NCI-H146 (cell line): ENCODE measurements at places on chromosomes 1 and 21.

DNA sequence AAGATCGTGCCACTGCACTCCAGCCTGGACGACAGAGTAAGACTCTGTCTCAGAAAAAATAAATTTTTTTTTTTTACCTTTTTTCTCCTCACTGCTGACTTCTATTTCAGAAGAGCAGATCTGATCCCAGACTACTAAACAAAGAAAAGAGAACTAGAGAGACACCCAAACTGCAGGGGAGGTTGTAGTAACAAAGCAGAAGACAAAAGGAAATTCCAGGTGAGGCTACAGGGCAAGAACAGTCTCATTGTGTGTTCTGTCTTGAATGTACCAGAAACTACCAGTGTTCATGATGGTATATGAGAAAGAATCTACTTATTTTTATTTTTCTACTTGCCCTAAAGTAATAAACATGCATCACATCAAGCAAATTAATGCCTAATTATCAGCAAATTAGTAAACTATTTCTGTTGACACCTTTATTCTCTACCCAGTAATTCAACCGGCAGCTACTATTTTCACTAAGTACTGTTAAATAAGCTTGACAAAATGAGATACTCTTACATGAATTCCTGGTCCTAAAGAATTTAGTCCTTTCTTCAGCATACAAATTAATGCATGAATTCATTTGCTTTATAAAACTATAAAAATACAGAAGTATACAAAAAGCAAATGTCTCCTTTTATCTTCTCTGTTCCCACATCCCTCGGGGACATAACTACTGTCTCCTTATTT, 40.6 kb downstream of the ARID4B start:
- peak; percentile 56 for DNase-seq

DNA sequence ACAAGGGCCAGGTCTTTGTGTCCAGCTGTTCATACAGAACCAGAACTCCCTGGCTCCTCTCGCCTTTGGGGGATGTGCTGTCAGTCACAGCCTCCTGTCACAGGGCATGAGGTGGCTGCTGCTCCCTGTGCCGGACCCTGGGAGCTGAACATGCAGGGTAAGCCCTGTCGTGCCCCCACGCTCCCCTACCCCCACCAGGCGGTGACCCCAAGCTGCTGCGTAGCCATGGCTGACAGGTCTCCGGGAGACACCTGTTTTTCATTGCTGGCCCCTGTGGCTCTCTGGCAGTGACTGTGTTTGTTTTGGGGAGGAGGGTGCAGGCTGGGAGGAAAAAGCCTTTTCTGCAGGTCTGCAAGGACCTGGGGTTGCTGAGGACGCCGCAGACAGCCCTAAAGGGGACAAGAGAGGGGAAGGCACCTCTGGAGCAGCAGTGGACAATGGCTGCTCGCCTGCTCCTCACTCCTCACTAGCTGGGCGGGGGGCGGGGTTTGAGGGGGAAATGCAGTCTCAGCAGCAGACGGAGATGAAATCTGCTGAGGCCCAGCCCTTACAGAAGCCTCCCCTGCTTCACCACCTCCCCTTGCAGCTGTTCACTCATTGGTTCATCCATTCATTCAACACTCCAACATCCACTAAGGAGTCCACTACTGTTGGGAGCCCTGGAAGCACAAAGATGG, 81.4 kb downstream of the TRABD2B start:
- DNase-seq, result no peak

DNA sequence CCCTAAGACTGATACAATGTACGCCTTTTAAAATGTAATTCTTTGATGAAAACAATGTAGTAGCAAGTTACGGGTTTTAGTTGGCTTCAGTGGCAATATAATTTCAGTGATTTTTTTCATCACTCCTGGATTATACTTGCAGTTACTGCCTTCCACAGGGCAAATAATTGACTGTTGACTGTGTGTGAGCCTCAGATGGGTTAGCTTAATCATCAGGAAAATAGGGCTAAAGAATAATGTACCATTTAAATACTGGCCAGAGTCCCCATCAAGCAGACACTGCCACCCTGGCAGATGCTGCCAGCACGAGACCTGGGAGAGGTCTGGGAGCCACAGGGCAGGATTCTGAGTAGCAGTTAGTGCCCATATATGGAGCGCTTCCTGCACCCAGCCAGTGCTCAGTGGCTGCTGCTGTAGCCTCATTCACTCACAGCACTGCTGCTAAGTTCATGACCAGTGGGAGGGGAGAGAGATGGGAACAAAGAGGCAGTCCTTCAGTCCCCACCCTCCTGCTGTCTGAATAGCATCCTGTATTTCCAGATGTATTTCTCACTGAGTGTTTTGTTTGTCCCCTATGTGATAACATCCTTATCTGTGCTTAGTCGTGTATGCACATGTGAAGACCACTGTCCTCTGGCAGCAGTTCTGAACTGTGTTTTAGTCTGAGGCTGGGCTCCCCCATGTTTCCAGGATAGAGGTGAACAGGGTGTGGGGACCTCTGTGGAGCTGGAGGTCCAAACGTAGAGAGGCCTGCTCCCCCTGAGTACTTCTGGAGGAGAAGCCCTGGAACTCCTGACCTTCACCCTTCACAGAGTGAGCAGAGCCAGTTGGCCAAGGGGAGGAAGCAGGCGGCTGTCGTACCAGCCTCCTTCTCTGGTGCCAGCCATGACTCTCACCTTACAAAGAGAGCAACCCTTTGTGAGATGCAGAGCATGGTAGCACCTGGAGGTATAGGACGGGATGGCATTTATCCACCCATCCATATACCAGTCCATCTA, 80.4 kb downstream of the ADARB1 start:
- no peak for DNase-seq

GRCh38 chr1:67058242-67058641, 4.3 kb upstream of the SLC35D1 start:
- peak; percentile 87 for DNase-seq

DNA sequence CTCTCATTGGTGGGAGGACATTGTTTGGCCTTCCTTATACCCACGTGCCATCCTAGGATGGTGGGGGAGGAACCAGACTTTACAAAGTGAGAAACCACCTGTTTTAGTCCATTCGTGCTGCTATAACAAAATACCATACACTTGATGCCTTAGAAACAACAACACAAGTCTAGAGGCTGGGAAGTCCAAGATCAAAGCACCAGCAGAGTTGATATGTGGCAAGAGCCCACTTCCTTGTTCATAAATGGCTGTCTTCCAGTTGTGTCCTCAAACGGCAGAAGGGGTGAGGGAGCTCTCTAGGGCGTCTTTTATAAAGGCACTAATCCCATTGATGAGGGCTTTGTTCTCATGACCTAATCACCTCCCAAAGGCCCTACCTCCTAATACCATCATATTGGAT, 31.1 kb downstream of the CAPN8 start:
- no peak for DNase-seq

DNA sequence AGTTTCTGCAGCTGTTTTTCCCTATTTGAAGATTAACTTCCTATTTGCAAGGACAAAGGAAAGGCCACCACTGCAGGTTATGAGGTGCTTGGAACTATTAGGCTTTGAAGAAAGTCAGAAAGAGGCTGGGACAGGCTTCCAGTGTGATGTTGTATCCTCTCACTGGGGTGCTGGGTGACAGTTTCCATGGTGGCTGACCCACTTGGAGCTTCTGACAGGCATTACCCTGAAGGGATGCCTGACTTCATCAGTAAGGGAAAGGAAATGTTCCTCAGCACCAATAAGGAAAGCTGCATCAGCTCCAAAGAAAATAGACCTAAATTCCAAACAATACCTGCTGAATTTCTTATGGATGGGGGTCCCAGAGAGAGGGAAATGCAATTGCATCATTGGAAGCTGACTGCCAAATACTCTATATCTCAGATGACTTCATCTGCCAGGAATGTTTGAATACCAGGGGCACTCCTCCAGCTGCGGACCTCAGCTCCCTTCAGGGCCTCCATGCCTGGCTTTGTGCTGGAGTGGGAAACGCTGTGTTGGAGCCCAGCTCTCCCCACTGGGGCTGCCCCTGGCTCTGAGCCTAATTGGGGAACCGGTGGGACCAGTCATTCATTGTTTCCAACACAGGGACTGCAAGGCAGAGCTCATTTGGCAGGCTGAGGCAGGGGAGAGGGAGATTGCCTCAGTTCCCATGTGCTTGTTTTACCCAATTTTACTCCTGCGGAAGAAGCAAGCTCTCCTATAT, 76.6 kb downstream of the RGL1 start:
- no peak for DNase-seq

DNA sequence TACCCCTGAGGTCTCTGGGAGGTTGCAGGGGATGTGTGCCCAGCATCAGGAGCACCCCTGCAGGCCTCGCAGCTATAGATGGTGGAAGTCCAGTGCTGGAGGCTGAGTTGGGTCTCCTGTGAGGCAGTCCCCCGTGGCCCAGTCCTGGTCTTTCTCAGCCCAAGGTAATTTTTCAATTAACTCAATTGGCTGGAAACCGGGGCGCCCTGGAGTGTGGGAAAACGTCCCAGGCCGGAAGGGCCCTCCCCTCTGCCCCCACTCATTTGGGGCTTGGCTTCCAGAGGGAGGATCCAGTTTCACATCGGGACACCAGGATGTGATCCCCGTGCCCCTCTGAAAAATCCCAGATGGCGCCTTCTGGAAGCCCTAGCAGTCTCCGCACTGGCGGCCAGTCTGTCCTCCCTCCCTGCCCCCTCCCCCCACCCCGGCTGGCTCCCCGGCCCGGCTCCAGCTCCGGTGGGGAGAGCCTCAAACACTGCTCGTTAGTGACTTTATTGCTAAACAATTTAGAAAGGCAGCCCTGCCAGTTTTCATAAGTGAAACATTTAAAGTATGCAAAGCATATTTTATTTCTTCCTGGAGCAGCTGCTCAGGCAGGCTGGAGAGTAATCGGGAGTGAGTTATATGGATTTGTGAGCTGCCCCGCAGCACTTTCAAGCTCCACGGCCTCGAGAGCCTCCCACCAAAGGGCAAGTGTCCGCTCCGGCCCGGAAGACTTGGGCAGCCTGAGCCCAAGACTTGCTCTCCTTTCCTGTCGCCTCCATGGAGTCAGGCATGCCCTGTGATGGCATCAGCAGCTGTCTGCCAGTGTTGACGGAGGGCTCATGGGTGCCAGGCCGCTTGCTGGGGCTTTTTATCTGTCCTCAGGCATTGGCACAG, 208.2 kb upstream of the TMEM51 start:
- no peak for DNase-seq

- DNase-seq, result no peak
These were observed 122.4 kb downstream of the AKT3 start for GRCh38 chr1:243727503-243728203.

- DNase-seq, result peak; percentile 49
These were observed 12.2 kb downstream of the KIAA0319L start for GRCh38 chr1:35544976-35545375.

- no peak for DNase-seq
These were observed 113.2 kb downstream of the PTGER3 start for GRCh38 chr1:70934194-70934961.

DNA sequence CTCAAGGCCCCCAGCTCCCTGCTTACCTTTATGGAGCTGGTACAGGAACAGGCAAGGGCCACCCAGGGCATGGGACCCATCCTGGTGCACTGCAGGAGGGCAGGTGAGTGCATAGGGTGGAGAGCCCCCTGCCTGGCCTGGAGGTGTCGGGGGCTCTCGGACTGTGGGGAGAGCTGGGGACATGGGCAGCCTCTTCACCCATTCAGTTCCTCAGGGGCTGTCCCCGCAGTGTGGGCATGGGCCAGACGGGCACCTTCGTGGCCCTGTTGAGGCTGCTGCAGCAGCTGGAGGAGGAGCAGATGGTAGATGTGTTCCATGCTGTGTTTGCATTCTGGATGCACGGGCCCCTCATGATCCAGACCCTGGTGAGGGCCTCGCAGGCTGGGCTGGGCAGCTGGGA, 7.3 kb upstream of the LGR6 start:
- DNase-seq, result no peak

DNA sequence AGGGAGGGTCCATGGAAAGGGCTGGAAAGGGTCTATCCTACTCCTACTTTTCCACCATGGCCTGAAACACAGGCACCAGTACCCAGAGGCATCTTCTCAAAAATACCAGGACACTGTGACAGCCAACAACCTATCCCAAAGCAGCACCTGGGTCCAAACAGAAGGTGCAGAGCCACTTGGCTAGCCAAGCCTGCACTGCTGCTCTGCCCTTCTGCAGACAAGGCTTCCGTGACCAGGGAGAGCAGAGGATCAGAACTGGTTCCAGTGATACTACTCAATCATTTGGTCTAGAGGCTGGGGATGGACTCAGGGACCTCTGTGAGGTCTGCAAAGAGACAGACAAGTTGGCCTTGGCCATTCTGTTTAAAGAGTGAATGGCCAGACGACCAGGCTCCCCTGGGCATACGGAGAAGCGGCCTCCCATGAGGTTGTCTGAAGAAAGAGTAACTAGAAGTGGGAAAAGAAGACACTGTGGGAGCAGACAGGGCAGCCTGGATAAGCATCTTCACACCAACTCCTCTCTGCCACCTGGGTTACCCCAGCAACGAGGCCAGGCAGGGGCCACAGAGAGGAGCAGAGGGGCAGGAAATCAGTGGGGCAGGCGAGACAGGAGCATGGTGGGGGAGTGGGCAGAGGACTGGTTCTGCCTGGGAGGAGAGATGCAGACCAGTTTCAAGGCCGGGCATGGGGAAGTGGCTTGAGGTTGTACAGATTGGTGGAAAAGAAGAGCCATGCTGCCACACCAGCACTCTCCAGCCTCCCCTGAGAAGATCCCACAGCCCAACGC, 5.7 kb downstream of the KCNN3 start:
- no peak for DNase-seq

DNA sequence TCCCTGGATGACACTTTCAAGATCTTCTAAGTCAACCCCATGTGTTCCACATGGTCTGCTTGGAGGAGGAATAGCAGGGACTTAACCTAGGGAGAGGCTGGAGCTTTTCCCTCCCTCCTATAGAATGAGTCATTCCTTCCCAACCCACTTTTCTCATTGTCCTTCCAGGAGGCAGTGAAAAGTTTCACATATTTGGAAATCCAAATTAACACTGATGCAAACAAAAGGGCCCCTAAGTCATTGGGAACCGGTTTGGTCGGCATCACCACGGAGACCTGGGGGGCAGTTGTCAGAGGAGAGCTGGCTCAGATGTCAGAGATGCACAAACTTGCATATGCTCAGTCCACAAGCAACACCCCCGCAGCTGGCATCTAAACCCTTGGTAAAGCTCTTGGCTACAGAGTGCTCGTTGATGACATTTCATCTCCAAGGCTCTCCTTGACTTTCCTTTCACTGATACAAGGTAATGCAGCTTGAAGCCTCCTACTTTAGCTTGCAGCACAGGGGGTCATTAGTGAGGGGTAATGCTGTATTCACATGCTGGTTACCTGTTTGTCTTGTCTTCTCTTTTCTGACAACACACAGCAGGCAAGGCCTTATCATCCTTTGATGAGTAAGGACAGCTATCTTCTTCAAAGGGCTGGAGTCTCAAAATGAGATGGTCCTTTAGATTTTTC, 12.3 kb upstream of the LRRC8D start:
- no peak for DNase-seq

GRCh38 chr1:235102259-235102582, 26.4 kb downstream of the TOMM20 start:
- no peak for DNase-seq

DNA sequence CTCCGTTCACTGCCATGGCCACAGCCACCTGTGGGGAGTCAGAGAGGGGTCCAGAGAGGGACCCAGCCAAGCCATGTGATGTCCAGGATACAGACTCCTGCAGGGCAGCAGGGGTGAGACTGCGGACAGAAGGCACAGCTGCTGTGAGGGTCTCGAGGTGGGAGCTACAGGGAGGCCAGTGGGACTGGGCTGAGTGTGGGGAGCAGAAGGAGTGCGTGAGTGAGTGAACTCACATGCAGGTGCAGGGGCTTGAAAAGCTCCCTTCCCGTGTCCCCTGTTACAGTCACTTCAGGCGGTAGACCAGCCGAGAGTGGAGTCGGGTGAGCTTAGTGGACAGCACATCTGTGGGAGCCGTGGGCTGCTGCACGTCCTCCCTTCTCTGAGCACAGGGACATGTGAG, 42.4 kb downstream of the S100B start:
- no peak for DNase-seq

- DNase-seq, result peak; percentile 4
These were observed 645.6 kb downstream of the PLA2G4A start for GRCh38 chr1:187474336-187474735.
